HT1080 (cell line): ENCODE measurements at places on chromosomes 1 and 21. TPM values are rescaled to one million over a fixed set of nuclear protein-coding genes. Genes with fewer than 3 reads are reported as not detected.

GRCh38 chr1:42311138-42311537, 23.9 kb downstream of the FOXJ3 start:
- DNase-seq: no peak

DNA sequence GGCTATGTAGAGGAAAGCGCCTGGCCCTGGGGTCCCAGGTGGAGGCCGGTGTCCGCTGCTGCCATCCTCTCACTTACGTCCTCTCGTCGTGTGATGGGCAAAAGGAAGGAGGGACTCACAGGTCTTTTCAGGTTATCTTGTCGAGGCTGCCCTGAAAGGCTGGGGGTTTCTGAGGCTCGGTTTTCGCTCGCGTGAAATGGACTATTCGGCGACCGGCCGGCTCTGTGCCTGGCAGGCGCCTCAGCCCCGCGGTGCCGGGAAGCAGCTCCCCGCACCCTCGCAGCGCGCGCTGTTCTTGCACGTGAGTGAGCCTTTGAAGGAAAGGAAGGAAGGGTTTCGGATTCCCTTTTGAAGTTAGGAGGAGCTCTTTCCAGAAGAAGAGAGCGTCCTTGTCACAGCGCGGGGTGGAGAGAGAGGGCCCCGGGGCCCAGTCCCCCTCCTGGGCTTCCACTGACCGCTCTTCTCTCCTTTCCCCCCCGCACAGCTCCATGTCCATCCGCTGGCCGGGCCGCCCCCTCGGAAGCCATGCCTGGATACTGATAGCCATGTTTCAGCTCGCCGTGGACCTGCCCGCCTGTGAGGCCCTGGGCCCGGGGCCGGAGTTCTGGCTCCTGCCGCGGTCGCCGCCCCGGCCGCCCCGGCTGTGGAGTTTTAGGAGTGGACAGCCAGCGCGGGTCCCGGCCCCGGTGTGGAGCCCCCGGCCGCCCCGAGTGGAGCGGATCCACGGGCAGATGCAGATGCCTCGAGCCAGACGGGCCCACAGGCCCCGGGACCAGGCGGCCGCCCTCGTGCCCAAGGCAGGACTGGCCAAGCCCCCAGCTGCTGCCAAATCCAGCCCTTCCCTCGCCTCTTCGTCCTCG, 57.2 kb downstream of the AJAP1 start:
- no peak for DNase-seq

GRCh38 chr1:180156631-180157091, 2.0 kb downstream of the QSOX1 start:
- peak; percentile 56 for DNase-seq

DNA sequence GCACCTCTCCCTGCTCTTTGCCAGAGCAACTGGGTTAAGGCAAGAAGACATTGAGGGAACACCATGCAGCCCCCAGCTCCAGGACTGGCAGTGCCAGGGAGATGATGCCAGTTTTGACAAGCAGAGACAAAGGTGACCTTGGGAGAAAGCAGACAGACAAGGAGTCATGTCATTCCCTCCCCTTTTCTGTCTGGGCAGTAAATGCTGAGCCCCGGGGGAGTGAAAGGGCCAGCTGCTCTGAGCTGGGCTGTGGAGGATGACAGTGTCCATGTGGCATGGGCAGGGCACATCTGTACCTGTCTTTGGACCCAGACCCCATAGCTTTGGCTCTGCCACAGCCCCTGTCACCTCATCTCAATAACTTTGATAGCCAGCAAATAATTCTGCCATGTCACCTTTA, 24.2 kb downstream of the PLEKHA6 start:
- no peak for DNase-seq

DNA sequence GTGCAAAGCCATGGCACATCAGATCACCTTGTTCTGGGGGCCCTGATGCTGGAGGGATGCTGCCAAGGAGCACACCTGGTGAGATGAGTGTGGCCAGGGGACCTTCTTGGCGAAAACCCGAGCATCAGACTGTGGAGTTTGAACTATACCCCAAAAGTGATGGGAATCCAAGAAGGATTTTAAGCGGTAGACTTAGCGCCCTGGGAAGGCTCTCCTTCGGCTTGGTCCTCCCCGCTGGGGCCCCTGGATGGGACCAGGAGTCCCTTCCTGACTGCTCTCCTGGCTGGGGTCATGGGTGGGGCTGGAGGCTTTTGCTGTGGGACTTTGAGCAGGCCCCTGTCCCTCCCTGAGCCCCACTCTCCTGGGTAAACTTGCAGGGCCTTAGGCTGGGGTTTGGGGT, 10.5 kb downstream of the ZNF362 start:
- no peak for DNase-seq

GRCh38 chr1:93519199-93519829, 71.4 kb downstream of the FNBP1L start:
- peak; percentile 60 for DNase-seq

- DNase-seq: peak; percentile 38
These were observed 1.8 kb upstream of the EXTL1 start for GRCh38 chr1:26019641-26020315.

DNA sequence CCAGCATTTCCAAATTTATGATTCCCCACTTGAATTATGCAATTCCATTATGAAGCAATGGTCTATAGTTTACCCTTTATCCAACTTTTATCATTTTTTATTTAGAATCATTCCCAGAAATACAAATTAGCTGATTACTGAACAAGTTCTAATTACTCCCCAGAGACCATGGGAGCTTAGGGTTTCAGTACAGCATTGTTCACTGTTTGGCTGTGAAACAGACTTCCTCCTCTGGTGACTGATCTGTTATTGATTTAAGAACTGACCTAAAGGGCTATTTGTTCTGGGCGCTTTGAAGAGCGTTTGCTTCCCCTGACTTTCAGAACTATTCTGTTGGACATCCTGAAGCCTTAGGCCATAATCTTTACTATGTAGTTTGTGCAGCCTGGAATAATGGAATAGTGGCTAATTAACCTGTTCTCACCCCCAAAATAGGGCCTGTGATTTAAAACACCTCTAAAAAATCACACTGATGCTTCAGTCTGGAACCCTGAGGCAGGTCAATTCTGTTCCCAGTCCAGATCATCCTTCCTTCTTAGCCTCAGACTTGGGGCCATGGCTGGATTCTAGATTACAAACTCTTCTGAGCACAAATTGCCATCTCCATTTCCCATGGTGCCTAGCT, 58.7 kb downstream of the ALG14 start:
- DNase-seq: no peak

- peak; percentile 15 for DNase-seq
These were observed 13.3 kb downstream of the APCS start for GRCh38 chr1:159600894-159601293.

DNA sequence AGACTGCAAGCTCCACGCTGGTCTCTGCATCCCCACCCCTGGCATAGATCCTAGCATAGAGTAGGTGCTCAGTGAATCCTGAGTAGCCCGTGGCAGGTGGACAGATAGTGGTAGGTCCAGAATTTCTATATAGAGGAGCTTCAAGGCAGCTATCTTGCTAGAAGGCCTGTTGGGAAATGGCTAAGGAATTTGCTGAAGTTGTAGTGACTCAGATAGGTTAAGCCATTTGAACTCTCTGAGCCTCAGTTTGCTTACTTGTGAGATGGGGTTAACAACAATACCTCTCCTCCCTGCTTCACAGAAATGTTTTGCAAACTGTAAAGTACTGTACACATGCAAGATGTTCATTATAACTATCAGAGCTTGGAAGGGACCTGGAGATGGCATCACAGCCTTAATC, 23.4 kb upstream of the EPHB2 start:
- DNase-seq: no peak

Gene RGS8
- 0.05 TPM in 1 of 2 replicates, not detected in the other for total RNA-seq
